ENCODE measurements at places on chromosomes 2 and 18.

GRCh38 chr18:6219116-6219717, 195.5 kb downstream of the L3MBTL4 start:
- DNase-seq: no peak

DNA sequence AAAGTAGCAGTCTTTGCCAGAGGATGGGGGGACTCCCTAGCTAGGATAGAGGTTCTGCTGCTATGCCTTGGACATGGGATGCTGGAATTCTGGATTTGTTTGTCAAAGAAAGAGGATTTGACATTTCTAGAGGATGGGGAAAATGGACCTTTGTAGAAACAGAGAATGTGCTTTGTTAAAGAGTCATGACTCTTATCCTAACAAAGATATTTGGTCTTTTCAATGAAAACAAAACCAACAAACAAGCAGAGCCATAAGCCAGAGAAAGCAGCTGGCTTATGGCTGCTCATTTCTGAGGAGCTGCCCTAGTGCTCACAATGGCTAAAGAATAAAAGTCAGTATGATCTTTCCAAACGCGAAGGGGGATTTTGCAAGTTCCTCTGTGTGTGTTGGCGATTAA, 40.8 kb upstream of the MAPRE2 start:
- DNase-seq: no peak

GRCh38 chr2:14827226-14828023, 194.9 kb downstream of the LRATD1 start:
- DNase-seq: no peak

GRCh38 chr2:208440716-208441115, 34.1 kb downstream of the PTH2R start:
- DNase-seq: no peak

DNA sequence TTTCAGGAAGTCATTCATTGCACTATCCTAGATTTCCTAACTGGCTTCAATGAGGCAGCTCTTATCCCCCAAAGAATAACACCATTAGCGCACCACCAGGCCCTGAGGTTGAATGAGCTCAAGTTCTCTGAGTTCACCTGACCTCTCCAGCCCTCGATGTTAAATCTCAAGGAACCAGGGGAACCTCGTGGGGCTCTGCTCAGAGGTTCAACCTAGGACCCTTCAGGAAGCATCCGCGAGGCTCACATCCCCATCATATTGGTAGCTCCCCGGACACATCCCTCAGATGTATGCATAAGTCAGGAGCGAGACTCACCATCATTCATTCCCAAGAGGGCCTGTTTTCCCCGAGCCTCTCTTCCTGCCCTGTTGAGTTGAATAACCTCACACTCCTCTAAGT, 145.6 kb upstream of the KLHL29 start:
- no peak for DNase-seq

DNA sequence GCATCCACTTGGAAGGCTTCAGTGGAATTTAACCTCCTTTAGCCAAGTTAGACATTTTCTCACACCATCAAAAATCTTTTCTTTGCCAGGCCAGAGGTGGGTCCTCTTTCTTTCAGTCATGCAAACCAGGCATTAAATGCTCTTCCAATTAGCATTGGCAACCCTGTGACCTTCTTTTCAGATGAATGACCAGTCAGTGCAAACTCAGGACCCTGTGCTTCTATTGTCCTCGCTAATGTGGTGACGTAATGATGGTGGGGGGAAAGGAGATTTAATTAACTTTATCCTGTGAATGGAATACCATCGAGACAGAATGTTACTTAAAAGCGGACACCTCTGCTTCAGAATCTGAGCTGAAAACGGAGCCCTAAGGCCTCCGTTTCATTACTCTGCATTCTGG, 23.2 kb upstream of the STPG4 start:
- no peak for DNase-seq

DNA sequence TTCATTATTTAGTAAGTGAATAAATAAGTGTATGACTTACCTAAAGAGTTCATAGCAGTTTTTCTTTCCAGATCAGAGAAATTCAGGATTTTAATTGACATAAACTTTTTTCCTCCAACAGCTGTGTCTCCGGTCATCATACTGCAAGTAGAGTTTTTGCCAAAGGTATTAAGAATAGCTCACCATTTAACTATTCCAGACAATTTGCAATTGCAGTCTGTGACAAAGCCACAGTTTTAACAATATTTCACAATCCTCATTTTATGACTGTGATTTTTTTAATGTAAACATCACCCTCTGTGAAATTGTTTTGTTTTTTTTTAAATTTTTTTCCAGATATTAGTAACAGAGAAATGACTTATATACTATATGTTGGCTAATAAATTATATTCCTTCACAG, 199.1 kb downstream of the TRIB2 start:
- DNase-seq: no peak

GRCh38 chr2:36545871-36546416, 52.0 kb downstream of the FEZ2 start:
- no peak for DNase-seq

GRCh38 chr18:47756364-47757016, 174.0 kb downstream of the SMAD2 start:
- no peak for DNase-seq

DNA sequence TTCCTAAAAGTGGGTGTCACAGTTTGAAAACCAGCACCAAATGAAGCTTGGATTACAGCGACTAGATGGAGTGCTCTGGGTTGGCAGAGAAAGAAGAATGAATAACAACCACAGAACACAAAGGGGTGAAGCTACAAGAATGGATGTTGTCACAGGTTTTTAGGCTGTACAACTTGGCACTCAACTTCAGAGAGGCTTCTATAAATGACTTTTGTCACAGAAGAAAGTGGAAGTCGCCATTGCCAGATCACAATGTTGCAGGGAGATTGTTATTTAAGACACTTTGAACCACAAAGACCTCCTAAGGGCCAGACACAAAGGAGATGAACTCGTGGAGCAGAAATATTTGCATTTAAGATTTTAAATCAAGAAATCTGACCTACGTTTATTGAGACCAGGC, 354.2 kb downstream of the CDH7 start:
- DNase-seq: no peak

DNA sequence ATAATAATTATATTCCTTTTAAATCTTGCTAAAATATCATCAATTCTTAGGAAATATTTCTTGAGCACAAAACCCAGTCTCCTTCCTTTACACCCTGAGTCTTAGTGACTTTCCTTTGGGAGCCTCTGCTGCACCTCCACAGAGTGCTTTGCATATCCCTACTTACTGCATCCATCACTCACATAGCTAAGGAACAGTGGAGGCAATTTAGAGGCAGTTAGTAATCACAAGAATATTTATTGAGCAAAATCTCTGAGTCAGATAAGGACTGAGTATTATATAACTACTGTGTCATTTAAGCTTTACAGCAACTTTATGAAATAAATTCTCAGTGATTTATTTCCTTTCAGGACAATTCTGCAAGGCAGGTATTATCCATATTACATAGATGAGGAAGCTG, 327.7 kb downstream of the TMX3 start:
- DNase-seq: no peak

DNA sequence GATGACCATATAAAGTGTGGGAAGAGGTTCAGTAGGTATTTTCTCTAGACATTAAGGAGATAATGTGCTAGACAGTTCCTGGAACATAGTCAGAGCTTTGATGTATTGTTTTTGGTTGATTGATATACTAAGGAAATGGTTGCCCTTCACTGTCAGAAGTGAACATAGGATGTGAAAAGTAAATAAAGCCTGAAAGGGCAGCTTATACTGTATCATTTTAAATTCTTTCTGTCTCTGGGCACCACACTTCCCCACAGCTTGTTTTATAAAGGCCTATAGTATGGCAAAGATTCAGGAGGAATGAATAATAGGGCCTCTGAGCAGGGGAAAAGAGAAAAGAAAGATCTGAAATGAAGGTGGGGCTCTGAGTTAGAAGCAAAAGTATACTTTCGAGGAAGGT, 72.7 kb upstream of the ITPRID2 start:
- no peak for DNase-seq

- DNase-seq: no peak
Measured at GRCh38 chr2:8141780-8142179, 540.1 kb upstream of the ID2 start.

DNA sequence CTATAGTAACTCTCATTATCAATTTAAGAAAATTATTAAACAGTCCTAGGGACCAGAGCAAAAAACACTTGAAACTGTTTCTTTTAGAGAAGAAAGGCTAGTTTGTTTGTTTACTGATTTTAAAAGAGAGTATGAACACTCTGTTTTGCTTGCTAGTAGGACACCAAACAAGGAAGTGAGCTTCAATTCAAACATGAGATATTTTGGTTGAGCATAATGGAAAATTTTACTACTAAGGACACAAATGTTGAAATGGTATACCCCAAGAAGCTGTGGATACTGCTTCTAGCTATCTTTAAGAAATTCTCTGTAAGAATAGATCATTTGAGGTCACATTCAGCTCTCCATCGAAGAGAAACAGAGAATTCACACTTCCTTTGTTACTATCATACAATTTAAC, 216.3 kb upstream of the SMAD7 start:
- DNase-seq: no peak

DNA sequence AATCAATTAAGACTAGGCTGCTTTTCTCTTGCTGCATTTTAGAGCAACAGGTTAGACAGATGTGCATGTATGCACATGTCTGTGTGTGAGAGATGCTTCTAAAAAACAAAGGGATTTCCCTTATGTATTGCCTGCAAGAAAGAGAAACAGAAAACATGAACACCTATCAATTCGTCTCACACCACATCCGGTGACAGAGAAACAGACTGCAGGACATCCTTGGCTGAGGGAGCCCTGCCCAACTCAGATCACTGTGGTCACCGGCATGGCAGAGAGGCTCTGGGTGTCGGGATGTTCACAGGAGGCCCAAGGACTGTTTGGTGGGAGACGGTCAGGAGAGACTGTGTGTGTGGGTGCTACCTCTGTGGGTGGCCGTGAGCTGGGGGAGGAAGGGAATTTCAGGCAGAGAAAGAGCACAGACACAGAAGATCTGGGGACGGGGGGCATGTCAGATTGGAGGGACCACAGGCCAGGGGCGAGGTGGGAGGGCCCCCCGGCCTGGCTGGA, 24.9 kb downstream of the FHL2 start:
- DNase-seq: no peak

- no peak for DNase-seq
Measured at GRCh38 chr2:168910330-168910729, 9.2 kb downstream of the G6PC2 start.

DNA sequence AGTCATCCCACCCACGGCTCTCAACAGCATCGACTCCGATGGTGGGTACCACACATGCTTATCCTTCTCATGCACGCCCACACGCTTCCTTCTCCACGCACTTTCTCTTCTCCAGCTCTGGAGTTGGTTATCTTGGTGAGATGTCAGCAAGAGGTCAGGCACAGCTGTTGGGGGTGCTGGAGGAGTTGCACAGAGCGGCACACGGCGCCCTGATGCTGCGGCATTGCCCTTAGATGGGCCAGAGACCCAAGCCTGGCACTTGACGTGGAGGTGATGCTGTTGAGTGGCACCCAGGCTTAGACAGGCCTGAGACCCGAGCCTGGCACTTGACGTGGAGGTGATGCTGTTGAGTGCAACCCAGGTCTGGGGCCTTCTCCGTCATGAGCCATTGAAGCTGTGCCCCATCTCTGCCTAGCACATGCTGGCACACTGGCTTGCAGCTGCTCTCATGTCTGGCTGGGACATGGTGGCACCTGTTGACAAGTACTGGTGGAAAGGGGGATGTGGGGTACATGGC, 83.2 kb downstream of the DGKD start:
- DNase-seq: no peak

GRCh38 chr2:68829749-68830148, 41.4 kb downstream of the BMP10 start:
- no peak for DNase-seq

DNA sequence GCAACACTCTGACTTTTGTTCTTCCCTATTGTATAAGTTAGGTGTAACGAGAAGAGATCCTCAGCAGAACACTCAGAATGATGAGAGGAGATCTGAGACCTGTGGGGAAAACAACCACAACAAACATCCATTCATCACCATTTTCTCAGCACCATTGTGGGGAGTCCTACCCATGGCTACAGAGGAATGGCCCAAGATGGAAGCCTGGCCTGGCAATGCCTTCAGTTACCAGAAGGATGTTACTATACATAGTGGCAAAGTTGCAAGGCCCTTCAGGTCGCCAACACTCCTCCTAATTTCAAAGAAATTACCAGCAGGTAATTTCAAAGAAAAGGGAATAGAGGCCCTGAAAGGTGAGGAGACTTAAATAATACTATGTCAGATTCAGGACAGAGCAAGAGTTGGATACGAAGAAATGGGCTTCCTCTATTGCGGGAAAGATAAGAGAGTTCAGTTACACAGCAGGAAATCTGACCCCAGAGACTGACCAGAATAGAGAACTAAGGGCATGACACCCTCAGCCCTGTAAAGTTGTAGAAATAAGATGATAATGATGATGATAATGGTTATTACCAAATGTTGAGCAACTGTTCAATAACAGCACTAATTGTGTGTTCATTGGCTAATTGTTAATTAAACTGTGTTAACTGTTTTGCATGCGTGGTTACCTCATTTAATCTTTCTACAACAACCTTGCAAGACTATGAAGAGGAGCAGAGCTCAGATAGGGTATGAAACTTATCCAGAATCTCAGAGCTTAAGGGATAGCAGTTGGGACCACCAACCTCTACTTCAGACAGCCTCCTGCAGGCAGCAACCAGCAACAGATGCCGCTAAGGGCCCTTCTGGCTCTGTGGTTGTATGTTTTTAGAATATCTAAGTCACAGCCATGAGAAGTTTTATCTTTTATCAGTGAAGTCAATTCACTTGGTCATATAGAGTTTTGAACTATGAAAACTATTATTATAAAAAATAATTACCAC, 37.5 kb downstream of the DHRS9 start:
- DNase-seq: no peak

Measured in esophagus squamous epithelium (tissue), 5 donors.